ENCODE measurements at places on chromosomes 2 and 18.

- DNase-seq: peak; percentile 60
These were observed 43.1 kb upstream of the GPC1 start for GRCh38 chr2:240392084-240392947.

- DNase-seq: no peak
These were observed 259.7 kb downstream of the TCF4 start for GRCh38 chr18:55328301-55328700.

DNA sequence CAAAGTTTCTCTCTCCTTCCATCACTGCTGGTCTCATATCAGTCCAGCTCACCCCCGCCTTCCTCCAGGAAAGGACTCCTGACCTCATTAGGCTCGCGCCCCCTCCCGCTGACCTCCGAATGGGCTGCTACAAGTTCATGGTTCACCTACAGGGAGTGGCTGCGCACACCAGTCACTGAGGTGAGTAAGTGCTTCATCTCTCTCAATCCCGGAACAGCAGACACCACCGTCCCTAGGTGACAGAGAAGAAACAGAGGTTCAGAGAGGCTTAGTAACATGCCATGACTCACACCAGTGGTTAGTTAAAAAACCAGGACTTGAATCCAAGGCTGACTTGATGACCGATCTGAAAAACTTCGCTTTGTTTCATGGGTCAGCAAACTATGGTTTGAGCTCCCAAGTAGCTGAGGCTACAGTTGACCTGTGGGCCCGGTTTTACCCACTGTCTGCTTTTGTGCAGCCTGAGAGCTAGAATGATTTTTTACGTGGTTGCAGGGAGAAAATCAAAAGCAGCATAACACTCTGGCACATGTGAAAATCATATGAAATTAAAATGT lies 42.0 kb downstream of the ZFP36L2 start:
- peak; percentile 34 for DNase-seq

- peak; percentile 69 for DNase-seq
These were observed 61.1 kb downstream of the MEIS1 start for GRCh38 chr2:66495788-66496640.

DNA sequence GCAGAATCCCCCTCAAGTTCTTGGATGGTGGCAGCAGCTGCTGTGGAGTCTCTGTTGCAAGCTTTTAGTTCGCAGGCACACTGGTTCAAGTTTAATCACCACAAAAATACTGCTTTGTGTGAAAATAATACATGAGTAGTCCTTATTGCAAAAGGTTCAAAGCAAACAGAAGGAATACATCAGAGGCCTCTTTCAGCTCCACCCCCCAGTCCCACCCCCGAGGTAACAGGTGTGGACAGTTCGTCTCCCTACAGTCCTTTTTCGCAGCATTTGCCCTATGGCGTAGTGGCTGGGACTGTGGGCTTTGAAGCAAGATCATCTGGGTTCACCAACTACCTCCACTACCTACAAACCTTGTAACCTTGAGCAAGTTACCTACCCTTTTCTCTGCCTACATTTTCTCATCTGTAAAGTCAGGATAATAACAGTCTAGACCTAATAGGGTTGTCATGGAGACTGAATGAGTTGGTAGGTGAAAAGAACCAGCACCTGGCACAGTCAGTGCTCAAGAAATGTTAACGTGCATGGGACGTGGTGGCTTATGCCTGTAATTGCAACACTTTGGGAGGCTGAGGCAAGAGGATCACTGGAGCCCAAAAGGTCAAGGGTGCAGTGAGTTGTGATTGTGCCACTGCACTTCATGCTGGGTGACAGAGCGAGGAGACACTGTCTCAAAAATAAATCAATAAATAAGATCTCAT lies 61.7 kb downstream of the TCF7L1 start:
- no peak for DNase-seq

- DNase-seq: no peak
These were observed 495.8 kb upstream of the ACVR2A start for GRCh38 chr2:147348931-147349555.

DNA sequence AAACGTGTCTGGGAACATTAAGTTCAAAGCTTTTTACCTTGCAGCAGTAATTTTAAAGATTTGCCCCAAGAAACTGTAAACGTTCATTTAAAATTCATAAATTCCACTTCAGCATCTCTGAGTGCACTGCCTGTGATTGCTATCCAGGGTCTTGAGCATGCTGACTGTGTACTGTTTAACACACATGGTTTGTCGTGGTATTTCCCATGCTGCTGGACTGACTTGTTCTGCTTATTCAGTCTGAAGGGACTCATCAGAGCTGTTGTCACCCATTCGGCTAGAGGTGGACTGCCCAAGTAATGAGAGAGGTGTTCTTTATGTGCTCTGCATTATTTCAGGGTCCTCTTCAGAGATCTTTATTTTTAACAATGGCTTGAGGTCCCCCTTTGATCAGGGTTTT lies 53.1 kb downstream of the RHBDD1 start:
- no peak for DNase-seq

- DNase-seq: no peak
These were observed 15.7 kb downstream of the NDUFV2 start for GRCh38 chr18:9117980-9118841.

GRCh38 chr2:142892715-142893114 lies 15.3 kb downstream of the KYNU start:
- no peak for DNase-seq

DNA sequence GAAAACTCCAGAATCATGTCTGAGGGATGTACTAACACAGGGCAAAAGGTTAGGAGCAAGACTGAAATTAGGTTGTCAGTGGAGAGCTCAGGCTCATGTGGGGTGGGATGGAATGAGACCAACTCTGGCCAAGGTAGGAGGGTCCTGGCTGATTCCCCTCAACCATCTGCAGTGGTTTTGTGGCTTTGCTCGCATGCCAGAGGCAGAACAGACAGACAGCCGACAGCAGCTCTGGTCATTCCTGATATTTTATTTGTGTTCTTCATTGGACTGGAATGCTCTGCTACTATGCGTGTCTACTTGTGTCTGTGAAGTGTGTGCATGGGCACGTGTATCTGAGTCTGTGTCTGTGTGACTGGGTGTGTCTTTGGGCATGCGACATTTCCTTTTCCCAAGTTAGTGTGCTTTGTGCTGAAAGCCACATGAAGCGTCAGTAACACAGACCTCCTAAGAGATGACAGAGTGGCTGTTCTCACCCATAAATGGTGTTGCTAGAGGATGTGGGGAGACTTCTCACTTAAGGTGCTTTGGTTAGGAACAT lies 239.5 kb downstream of the CNTNAP5 start:
- peak; percentile 56 for DNase-seq

DNA sequence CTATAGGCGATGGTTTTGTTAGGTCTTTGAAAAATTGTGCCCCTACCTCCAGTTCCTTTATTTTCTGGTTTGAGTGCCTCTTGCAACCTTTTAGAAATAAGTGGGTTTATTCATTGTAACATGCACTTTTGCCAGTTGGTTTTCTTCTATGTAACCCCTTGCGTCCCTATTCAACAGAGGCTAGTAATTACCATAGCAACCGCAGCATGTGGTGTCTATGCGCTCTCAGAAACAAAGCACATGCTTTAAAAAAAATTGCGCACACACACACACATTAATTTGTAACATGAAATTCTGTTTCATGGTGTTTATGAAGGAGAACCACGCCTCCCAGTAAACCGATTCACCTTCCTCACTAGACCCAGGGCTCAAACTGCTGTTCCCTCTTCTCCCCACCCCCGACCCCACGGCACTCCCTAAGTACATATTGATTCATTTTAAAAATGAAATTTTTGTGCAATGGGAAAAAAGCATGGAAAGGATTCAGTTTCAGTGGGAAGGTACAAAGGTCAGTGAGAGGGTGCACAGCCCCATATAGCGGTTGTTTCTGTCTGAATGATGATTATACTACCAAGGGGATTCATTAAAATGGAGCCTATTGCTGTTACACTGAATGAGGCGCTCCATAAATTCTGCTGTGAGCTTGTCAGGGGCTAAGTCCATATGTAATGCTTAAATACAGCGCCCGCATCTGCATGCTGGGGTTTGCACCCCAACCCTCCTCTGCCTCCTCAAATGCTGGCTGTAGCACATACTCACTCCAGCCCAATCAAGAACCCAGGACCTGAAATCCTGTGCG lies 206.9 kb downstream of the ICOS start:
- no peak for DNase-seq

- DNase-seq: peak; percentile 66
These were observed 130.9 kb downstream of the EXOC6B start for GRCh38 chr2:72694715-72695496.

GRCh38 chr2:60898567-60898966 lies 17.2 kb downstream of the REL start:
- no peak for DNase-seq

DNA sequence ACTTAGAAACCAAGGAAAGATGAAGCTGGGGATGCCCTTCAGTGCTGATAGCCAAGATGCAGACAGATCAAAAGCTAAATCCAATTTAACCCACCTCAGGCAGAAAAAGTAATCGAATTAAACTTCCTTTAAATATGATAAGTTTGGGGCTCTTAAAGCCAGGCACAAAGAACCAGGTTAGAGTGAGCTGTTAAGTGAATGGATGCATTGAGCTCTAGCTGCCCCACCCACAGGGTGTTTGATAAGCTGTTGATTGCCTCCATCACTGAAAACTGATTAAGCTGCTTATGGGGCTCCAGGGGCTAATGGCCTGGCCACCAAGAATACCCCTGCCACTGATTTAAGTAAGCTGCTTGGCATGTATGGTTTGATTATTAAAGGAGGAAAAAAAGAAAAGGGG lies 119.8 kb downstream of the PLEKHM3 start:
- DNase-seq: no peak

DNA sequence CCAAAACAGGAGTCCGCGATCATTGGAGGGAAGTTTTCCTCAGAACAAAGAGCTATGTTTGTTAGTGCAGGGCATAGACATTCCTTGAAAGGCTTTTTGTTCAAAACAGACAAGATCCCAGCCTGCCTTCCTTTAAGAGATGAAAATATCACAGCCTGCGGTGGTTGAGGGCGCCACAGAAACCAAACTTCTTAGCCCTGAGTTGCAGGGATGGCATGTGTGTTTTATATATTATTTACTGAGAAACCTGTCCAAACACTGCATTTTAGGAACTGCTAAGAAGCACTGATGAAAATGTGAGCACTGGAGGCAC lies 57.5 kb upstream of the TMEM178A start:
- DNase-seq: no peak

- no peak for DNase-seq
These were observed 4.4 kb downstream of the XRCC5 start for GRCh38 chr2:216113572-216113971.

DNA sequence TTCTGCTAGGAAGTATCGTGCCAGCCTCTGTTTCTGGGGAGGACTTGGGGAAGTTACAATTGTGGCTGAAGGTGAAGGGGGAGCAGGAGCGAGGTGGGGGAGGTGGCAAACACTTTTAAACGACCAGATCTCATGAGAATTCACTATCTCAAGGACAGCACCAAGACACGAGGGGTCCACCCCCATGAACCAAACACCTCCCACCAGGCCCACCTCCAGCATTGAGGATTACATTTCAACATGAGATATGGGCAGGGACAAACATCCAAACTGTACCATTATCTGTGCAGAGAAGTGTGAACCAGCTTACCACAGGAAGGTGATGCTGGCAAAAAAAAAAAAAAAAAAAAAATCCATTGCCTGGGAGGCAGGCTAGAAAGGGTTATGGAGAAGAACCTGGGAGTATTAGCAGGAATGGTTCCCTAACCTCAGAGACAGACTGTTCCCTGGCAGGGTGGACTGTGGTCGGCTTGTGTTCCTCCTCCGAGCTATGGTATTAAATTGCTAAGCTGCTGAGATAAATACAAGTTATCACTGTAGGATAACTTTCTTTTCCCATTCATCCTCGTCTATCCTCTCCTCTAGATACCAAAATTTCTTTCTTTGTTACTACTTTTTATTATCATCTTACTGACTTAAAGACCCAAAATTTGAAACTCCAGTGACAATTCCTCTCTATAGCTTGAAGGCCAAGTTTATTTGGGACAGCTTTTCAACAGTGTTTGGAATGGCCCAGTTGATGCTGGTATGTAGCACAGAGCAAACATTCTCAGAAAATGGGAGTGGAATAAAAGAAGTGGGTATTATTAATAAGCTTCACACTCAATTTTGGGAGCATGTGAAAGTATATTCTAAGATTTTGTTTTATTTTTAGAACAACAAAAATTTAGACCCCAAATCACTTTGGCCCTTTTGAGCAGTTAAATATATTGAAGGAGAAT lies 73.7 kb upstream of the MAP3K20 start:
- DNase-seq: no peak

DNA sequence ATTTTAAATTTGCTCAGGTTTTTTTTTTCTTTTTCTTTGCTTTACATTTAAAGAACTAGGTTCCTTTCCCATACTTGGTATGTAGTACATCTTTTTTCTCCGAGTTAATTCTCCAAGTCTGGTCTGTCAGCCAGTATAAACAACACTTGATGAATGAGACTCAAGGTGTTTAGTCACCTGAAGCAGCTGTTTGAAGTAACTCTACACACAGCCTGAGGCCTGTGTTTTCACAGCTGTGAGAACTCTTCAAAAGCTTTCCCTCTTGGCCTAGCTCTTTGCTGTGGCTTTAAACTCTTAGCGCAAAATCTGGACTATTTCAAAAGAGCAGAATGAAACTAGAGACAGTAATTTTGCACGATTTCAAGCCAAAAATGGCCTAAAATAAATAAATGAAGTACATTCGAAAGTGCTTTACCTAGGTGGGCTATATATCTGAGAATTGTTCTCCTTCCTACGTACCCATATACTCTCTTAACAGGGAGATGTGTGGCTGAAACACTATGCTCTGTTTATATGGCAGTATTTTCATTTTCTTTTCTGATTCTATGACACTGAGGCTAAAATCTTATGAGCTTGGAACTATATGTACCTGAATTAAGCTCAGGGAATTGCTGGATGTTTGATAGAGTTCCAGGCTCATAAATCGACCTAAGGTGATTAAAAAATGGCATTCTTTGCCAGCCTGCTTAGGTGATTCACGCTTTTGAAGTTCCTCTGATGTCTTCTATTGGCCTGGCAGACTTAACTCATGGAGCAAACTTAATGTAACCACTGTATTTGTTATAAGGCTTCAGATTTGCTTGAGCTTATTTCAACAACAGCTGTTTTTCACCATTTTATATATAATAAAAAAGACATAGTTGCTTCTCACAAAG lies 1044.1 kb upstream of the ZEB2 start:
- no peak for DNase-seq

DNA sequence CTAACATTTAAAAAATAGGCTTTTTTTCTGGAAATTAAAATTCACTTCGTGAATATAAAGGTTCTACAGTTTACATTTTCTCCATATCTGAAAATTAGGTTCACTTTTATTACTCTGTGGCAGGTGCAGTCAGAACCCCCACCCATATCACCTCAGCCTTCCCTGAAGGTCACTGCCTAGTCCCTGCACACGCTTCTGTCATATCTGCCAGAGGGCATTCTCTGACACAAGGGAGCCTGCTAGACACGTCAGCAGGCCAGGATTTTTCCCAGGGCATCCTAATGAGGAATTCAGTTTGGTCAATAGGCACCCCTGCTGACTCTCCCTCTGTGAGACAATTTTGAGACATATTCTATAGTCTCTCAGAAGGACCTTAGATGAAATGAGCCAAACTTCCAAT lies 475.7 kb upstream of the PKDCC start:
- no peak for DNase-seq

DNA sequence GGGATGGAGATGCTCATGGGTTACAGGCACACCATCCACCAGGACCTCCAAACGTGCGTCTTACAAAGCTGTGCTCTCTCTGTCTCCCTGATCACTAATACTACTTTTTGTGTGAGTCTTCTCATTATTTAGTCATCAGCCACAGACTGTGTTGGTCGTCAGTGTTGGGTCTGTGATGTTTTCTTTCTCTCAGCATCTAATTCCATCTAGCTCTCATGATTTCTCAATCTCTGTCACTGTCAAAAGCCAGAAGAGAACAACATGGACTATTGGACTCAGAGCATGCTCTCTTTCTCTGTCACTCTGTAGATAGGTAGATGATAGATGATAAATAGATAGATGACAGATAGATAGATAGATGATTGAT lies 6.0 kb upstream of the ARL4C start:
- DNase-seq: no peak
